ENCODE measurements at places on chromosomes 6 and 20. TPM values are rescaled to one million over a fixed set of nuclear protein-coding genes. Genes with fewer than 3 reads are reported as not detected.

DNA sequence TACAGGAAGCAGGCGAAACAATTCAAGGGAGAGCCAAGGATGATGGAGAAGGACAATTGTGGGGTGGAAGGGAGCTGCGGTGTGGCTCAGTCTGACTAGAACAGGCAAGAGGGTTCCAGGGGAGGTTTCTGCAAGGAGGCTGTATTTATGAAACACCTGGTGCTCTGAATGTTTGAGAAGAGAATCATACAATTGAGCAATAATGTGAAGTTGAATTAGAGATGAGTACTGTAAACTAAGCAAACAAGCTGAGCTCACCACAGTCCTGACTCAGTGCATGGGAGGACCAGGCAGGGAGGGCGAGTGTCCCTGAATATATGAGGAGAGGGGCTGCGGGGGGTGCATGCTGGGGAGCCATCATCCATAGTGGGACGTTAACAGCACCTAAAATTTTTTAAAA, 279.7 kb downstream of the KIF16B start:
- no peak for DNase-seq

- DNase-seq: no peak
These were observed 45.4 kb downstream of the CEP162 start for GRCh38 chr6:84182001-84182400.

DZANK1 gene
- total RNA-seq: 0.60 TPM

CST7 gene
- 1.7 TPM for total RNA-seq

ZBP1 gene
- total RNA-seq: 0.51 TPM

- no peak for DNase-seq
These were observed 177.8 kb upstream of the ECI2 start for GRCh38 chr6:4313044-4313686.

GRCh38 chr6:147001621-147002020, 202.6 kb upstream of the STXBP5 start:
- no peak for DNase-seq

- no peak for DNase-seq
These were observed 41.7 kb upstream of the KLHL31 start for GRCh38 chr6:53707108-53707897.

DNA sequence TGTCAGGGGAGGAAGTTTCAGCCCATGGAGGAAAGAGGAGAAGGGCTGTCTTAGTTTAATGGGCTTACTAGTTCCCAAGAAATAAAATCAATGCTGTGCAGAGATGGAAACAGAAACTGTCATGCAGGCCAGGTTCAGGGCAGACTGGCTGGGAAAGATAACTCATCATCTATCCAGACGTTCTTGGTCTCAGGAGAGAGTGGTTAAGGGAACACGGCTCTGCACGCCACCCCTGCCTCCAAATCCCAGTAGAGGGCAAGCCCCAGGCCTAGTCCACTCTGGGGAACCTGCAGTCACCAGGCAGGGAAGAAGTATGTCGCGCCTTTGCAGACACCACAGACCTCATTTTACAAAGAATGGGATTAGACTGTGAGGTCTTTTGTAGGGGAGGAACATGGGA, 12.5 kb downstream of the ALDH8A1 start:
- no peak for DNase-seq

EYS gene
- total RNA-seq: not detected

- no peak for DNase-seq
These were observed 188.1 kb upstream of the BMP2 start for GRCh38 chr20:6579417-6579816.

GLP1R gene
- 2.2 TPM for total RNA-seq

ARMC12 gene
- 0.20 TPM for total RNA-seq

GRCh38 chr6:1379788-1380147, 9.6 kb upstream of the FOXF2 start:
- no peak for DNase-seq

- no peak for DNase-seq
These were observed 57.4 kb downstream of the NCOA6 start for GRCh38 chr20:34768096-34768495.

ABHD16B gene
- not detected for total RNA-seq

Measured in heart right ventricle (tissue), 16 donors.